MV-4-11 (cell line): ENCODE measurements at places on chromosomes 2 and 18.

DNA sequence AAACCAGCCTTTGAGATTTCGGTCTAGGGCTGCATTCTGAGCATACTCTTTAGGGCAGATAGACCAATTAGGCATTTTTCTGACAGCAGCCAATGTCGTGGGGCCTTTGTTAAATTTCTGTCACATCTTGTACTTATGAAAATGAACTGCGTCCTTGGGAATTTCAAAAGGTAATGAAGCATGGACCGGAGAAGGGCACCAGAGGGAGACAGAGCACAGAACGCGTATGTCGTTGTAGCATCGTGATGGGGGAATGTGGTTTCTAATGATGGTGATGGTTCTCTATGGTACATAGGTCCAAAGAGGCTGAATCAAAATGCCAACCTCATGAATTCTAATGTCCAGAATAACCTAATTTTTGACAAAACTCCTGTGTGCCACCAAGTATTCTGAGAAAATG, 483.9 kb upstream of the CRIM1 start:
- DNase-seq = no peak

- DNase-seq = no peak
Measured at GRCh38 chr18:31954349-31954748, 11.4 kb upstream of the TRAPPC8 start.

- no peak for DNase-seq
Measured at GRCh38 chr2:36568516-36569246, 29.3 kb downstream of the FEZ2 start.

DNA sequence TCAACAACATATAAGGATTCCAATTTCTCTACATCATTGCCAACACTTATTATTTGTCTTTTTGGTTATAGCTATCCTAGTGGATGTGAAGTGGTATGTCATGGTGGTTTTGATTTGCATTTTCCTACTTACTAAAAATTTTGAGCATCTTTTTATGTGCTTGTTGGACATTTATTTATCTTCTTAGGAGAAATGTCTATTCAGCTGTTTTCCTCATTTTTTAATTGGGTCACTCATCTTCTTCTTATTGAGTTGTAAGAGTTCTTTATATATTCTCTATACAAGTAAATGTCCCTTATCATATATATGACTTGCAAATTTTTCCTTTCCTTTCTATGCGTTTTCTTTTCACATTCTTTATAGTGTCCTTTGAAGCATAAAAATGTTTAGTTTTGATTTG, 4.7 kb upstream of the CCL20 start:
- DNase-seq = no peak

DNA sequence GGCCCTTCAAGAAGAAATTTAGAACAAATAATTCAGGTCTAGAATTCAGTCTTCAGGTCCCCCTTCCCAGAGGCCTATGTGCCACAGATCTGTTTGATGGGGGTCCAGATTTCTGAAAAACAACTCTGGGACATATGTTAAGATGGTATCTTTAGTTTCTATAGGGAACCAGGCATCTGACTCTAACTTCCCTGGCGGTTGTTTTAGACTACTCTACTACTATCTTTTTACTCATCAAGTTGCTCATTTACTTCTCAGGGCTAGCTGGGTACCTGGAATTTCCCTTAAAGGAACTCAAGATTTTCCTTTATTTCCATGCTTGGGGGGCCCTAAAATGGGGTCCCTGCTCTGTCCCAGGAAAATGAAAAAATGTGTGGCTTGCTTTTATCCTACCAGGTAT, 114.7 kb upstream of the RAB6C start:
- DNase-seq = no peak

GRCh38 chr2:15809404-15809803, 130.9 kb upstream of the MYCN start:
- DNase-seq = no peak

DNA sequence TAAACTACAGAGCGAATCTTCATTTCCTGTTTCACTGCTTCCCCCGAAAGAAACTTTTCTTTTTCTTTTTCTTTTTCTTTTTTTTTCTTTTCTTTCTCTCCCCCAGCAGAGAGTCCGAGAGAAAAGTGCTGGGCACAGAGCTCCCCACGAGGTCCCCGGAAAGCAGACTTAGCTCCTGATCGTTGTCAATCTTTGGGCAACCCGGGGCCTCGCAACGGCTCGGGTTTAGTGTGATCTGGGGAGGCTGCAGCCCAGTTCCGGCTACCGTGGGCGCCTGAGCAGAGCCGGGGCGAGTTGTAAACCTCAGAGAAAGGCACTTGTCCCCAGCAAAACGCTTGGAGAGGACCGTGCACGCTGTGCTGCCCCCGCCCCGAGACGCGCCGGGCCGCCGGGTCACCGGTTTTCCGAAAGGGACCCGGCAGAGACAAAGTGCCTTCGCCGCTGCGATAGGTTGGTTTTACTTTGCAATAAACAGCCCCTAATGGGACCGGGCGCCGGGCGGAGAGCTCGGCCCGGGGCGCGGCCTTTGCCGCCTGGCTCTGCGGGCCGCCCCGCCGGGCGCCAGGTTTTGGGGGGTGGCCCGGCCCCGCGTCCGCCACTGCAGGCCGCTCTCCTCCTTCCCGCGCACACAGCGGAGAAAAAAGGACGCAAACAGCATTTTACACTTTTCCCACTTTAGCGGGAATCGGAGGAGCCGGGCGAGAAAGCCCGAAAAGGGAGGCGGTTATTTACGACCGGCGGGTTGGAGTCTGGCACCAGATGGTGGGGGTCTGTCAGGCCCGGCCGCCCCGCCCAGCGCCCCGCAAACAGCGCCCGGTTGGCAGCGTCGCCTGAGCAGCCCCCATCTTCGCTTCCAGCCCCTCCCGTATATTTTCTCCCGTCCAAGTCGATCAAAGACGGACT, 136.0 kb downstream of the INSIG2 start:
- no peak for DNase-seq

GRCh38 chr2:142951190-142952007, 73.9 kb downstream of the KYNU start:
- DNase-seq = no peak

DNA sequence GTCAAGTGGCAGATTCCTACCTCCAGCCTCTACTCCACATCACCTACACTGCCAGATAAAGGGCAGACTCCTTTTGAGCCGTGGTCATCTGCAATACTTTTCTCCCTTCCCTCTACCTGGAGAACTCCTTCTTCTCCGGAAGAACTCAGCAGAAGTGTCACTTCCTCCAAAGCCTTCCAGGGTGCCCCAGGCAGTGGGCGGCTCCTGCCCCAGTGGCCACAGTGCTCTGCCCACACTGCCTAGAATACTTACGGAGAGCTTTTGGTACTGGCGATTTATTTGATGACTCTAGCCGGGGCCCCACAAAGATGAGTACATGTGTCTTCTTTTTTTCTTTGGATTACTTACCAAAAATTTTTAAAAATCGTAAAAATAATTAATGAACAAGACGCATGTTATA, 39.7 kb downstream of the FOSL2 start:
- no peak for DNase-seq

- DNase-seq = no peak
Measured at GRCh38 chr2:219398721-219399363, 11.1 kb upstream of the DNPEP start.

DNA sequence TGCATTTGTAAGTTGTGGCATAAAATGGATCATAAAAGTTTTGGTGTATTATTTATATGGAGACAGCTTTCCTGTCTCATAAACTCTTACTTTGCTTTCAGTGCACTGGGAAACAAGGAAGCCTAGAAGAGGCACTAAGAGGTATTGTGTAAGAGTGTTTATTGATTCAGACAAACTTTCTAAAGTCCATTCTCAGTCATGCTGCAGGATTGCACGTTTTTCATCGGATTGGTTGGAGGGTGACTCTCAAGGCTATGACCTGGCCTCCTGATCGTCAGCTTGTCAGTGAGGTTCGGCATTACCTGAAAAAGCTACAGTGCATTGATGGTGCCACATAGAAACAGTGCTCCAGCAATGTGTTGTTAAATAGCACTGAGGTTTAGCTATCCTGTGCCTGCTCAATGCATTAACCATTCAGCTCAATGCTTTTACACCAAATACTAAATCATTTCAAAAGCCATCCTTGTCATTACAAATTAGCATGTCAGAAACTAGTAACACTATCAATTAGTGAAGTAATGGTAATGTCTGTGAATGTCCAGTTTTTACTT, 545.5 kb downstream of the CBLN2 start:
- no peak for DNase-seq

- DNase-seq = peak; percentile 28
Measured at GRCh38 chr2:3651691-3652648, 6.0 kb upstream of the ALLC start.

DNA sequence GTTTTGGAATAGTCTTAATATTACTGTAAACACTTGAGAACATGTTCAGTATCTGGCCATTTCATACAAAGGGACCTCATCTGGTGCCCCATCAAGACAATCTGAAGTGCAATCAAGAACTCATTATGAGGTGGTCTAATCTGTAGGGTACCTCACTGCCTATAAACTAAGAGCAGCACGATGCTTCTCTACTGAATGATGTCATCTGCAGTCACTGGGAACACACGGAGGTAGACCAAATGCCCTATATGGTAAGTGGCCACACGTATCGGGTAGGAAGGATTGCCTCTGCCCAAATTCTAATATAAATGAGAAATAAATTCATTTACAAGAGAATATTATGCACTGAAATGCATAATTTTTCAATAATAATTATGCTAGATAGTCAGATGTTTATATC, 90.4 kb downstream of the SLC8A1 start:
- no peak for DNase-seq

- no peak for DNase-seq
Measured at GRCh38 chr18:74976331-74976909, 232.5 kb downstream of the PTGR3 start.

- no peak for DNase-seq
Measured at GRCh38 chr2:240526521-240526920, 31.3 kb downstream of the ANKMY1 start.

GRCh38 chr2:172198361-172198760, 95.7 kb upstream of the DLX2 start:
- no peak for DNase-seq

DNA sequence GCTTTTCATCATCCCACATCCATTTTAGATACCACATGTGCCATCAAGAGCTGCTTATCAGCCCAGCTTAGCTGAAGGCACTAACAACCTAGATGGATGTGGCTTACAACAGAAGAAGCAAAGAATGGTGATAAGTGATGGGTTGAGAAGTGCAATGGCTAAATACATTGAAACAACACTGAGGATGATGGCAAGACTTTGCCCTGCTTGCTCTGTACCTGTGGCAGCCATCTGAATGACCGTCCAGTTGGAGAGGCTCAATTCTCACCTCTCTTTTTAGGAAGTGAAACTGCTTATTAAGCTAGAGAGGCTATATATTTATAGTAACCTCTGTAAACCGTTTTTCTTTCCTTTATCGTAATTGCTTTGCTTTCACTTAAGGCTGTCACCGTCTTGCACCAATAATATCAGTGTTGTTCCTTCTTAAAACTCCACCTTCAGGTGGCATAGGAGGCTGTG, 5.7 kb downstream of the GPATCH11 start:
- DNase-seq = peak; percentile 85

- DNase-seq = no peak
Measured at GRCh38 chr2:136444323-136444722, 321.0 kb upstream of the THSD7B start.

GRCh38 chr18:64017870-64018269, 48.0 kb downstream of the SERPINB8 start:
- peak; percentile 10 for DNase-seq

DNA sequence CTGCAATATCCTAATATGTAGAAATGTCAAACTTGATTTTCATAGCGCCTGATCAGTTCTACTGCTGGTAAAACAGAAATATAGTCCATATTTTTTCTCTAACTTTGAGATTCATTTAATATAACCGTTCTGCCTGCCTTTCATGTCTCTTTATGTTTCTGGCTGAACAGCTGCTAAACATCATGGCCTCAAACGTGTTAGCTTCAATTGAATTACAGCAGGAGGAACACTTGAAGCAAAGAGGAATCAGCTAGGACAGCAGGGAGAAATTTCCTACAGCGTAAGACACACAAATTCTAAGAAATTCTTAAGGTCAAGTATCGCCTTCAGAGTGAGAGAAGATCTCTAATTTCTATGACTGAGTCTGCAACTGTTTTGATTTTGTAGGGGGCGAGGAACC, 433.2 kb downstream of the FBXO15 start:
- no peak for DNase-seq

GRCh38 chr2:178265851-178266250, 71.5 kb downstream of the OSBPL6 start:
- no peak for DNase-seq

DNA sequence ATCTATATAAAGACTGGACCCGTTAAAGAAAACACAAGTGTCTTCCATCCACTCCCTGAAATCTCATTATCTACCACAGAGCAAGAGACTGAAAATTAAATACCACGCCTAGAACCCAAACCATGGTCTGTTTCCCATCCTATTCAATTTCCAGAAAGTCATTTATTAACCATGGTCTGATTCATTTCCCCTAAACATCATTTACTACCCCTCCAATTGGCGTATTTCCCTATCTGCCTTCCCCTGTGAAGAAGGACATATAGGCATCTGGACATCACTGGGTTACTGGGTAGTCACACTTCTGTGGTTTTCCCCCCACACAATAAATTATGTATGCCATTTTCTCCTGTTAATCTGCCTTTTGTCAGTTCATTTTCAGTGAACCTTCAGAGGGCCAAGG, 30.8 kb downstream of the CCDC93 start:
- DNase-seq = peak; percentile 8

DNA sequence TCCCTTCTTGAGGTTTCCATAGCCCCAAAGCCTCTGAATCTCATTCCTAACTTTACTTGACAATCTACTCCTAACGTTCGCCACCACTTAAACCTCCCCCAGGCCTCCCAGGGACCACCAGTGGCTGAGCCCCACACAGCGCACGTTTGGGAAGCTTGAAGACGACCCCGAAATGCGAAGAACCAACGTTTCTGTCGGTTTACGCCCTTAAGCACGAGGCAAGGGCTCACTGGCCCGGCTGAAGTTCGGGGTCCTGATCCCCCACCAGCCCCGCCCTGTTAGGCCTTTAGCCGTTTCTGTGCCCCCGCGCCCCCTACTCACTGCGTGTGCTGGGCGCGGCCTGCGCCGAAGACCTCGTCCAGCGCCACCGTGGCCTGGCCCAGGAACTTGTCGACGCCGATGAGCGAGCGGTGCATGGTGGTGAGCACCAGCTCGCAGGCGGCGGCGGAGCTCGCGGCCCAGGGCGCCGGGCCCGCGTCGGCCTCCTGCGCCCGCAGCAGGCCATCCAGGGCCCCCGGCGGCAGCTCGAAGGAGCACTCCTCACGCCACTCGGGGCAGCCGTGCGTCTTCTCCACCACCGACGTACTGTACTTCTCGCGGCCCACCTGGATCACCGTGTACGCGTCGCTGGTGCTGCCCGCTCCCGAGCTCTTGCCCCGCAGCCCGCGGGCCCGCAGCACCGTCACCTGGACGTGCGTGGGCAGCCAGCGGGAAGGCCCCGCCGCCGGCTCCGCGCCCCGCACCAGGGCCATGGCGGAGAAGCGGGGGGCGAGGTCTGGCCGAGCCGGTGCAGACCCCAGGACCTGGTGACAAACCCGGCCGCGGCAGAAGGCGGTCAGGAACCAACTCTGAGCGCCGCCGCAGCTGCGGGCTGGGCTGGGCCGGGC, 479 bp downstream of the RAB11FIP5 start:
- DNase-seq = no peak

DNA sequence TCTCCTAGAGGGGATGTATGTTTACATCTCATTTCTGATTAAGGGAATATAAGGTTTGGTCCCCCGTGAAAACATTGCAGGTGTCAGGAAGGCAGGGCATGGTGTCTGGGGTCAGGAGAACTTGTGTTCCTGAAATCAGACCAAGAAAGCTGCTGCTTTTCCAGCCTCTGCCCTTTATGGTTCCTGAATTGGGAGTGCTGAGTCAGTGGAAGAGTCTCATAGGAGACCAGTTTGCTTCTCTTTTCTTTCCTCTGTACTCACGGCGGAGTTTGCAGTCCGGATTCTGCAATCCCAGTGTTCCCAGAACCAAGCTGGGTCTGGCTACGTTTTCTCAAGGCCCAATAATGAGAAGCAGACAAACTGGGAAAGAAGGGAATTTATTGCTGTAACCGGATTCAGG, 5.1 kb upstream of the MARCO start:
- DNase-seq = no peak
